RPMI7951 (cell line): ENCODE measurements at places on chromosomes 1 and 21.

DNA sequence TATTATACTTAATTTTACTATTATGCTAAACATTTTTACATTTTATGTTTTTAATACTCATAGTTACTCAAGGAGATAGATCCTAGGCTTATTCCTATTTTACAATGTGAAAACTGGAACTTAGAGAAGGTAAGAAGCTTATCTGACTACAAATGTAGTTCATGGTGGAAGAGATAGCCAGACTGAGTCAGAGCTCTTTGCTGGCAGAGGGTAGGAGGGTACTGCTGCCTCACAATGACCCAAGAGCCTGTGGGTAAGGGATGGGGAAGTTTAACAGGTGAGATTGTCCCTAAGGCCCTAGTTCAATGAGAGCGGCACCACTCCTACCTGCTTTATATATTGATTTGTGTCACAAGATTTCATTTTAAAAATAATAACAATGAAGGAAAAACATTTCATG, 34.1 kb upstream of the NEK7 start:
- no peak for DNase-seq

DNA sequence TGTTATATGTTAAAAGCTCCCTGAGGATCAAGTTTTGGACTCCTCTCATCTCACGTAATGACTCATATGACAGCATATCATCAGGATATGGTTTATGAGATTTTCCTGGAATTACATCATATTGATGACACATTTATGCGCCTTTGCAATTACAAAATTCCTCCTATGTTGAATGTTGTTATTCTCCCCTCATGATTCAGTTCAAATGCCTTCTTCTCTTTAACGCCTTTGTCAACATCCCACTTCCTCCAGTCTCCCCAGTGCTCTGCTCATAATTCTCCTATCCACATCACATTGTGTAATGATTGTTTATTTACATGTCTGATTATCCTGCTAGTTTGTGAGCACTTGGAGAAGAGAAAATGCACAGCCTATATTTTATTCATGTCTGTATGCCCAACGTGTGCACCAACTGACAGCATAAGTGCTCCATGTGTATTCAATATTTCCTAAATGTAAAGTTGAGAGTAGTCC, 80.9 kb upstream of the BACH1 start:
- DNase-seq = peak; percentile 74

DNA sequence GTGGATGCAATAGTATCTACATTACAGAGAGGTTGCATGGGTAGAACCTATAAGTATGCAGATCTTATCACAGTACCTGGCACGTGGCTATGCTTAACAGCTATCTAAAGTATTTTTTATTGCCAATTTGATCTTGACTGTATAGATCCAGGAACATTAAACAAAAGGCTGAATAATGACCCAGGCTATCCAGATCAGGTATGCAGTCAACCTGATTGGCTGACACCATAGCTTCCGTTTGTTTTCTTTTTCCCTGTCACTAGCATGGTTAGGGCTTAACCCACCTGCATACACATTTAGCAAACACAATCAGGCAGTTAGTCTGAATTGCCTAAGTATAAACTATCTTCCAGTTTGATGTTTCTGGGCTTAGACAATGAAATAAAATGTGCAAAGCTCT, 264.9 kb upstream of the PLXNA2 start:
- no peak for DNase-seq

DNA sequence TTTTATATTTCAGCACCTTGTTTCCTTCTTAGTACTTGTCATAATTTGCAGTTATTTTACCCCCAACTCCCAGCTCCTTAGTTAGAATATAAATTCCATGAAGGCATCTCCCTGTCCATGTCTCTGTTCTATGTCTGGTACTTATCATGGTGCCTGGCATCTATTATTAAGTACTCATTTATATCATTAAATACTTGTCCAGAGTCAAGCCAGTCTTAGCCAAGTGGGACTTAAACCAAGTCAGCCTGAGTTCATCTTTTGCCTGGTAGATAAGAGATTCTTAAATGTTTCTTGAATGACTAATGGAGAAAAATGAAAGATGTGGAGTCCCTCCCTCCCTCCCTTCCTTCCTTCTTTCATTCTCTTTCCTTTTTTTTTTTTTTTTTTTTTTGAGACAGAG, 9.4 kb downstream of the SLC25A44 start:
- no peak for DNase-seq

- DNase-seq = no peak
Observed at GRCh38 chr1:1306661-1307260, 969 bp downstream of the ACAP3 start.

DNA sequence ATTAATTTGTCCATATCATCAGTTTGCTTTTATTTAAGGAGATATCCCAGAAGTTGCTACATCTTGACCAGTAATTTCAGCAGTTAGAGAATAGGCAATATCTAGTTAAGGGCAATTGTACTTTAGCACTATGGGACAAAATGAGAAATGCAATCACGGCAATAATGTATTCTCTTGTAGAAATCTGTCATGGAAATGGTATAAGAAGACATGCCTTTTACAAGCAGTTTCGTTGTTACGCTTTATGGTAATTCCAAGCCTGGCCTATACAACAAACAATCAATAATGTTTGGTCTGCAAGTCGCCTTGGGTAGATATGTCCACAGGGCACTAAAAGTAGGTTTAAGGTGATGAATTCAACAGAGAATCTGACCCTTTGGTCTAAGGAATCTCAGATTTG, 1.2 kb upstream of the NOS1AP start:
- DNase-seq = no peak

- peak; percentile 27 for DNase-seq
Observed at GRCh38 chr1:95233319-95233736, 682 bp upstream of the RWDD3 start.

- no peak for DNase-seq
Observed at GRCh38 chr1:86832433-86832832, 81.5 kb downstream of the SELENOF start.

DNA sequence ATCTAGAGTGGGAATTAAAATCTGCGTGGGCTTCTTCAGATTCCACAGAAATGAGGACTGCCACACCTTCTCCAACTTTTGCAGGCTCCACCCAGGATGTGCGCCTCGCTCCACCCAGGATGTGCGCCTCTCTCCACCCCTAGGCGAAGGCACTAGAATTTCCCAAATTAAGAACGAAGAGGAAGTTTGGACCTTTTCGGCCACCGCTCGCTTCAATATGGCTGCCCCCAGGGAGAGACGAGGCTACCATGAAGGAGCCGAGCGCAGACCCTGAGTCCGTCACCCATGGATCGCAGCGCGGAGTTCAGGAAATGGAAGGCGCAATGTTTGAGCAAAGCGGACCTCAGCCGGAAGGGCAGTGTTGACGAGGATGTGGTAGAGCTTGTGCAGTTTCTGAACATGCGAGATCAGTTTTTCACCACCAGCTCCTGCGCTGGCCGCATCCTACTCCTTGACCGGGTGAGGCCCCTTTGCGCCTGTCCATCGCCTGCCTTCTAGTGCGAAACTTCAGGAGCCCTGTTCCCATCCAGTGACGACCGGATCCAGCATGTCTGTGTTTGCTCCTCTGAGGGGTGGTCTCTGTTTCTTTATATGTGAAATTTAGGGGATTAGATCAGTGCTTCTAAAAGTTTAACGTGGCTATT, at the start of the genes CRYZ and TYW3:
CRYZ (minus strand) TSS at position 91 of the 644 bp plus-strand sequence. CDS start 8,229 bp downstream, outside the sequence.
TYW3 (plus strand) TSS at position 193 of the 644 bp plus-strand sequence; CDS start at position 286, 93 bp downstream.
- DNase-seq = peak; percentile 95

GRCh38 chr1:204703826-204704612, 18.5 kb upstream of the LRRN2 start:
- DNase-seq = no peak

DNA sequence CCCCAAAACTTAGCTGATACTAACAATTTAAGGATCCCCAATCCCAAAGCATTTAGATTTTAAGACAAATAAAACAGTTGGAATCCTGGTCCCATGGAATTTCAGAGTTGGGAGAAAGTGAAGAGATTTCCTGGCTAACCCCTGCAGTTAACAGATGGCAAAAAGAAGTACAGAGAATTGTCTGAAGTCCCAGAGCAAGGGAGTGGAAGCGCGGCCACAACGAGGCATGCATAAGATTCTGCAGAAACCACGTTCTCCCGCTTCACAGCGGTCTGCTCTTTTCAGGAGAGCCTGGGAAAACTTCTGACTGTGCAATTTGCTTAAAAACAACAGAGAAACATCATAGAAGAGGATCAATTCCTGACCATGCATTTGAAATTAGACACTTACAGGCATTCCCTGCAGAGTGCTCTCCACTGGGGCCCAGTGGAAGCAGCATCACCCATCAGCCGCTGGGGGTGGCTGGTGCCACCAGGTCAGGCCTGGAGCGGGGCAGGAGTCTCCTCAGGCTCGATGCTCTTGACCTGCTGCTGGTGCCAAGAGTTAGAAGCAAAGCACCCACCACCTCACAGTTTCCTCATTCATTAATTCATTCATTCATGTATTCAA, 226.7 kb upstream of the POU3F1 start:
- no peak for DNase-seq

- peak; percentile 69 for DNase-seq
Observed at GRCh38 chr1:247367786-247368422, 36.2 kb upstream of the ZNF496 start.

DNA sequence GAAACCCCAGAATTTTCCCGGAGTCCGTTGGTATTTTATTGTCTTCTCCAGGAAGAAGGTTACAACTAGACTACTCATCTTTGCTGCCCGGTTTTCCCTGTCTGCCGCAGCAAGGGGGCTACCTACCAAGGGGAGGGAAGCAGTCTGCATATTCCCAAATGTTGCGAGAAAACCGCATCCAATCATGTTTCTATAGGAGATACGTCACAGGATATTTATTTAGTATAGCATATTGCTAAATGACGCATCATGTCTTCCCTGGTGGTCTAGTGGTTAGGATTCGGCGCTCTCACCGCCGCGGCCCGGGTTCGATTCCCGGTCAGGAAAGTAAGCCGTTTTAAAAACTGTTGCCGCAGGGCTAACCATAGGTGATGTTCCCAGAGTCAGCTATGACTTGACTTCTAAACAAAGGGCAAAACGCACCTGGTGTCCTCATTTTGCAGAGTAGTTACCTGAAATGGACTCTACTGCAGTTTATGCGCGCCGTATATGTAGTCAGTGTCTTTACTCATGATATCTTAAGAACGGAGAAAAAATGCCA, 15.2 kb upstream of the ZNF692 start:
- DNase-seq = no peak

- DNase-seq = no peak
Observed at GRCh38 chr1:102032534-102032933, 35.8 kb upstream of the OLFM3 start.

GRCh38 chr1:155106862-155107261, 20.8 kb upstream of the EFNA1 start:
- DNase-seq = no peak

DNA sequence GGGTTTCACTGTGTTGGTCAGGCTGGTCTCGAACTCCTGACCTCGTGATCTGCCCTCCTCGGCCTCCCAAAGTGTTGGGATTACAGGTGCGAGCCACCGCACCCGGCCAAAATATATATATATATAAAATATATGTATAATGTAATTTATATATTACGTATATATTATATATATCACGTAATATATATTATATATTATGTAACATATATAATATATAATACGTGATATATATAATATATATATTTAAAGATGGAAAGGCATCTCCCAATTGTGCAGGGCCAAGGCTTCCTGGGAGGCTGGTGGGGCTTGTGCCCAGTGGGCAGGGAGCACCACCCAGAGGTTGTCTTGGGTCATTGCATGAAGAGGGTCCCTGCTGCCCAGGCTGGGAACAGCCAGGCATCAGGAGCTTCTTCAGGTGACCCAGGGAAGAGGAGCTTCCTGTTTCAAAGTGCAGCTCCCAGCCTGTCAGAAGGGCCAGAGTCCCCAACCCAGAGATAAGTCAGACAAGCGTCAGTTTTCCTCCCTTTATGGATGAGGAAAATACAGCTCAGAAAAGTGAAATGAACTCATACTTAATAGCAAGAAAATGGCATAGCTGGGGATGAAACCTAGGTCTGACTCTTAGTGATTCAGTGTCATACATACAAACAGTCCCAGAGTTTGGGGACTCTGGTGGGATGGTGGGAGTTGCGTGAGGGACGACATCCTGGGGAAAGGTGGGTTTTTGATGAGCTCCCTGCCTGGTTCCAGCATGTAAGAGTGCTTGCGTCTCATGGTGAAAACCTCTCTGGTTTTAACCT, 12.0 kb downstream of the UBE2Q1 start:
- DNase-seq = peak; percentile 40

- DNase-seq = peak; percentile 23
Observed at GRCh38 chr1:40438391-40439015, 11.8 kb upstream of the ZFP69B start.

DNA sequence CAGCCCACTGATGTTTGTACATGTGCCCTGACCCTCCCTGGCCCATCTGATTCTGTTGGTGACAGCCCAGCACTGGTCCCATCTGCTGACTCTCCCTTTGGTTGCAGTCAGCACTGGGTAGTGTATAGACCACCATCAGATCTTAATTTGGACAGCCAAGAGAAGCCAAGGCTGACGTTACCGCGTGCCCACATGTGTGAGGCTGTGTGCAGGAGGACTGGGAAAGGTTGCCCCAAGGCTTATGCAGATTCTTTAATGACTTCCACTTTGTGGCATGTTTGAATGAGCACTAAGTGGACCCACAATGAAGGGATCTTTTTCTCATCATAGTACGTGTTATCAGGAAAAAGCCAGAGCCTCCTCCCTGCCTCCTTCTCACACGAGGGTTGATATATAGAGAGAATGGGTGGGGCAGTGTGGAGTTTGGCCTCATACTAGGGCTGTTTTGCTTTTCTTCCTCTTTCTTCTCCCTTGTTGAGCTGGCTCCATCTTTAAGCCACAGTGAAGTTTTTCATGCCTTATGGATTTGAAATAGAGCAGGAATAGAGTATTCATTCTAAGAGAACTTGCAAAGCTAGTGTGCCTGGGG, 93.5 kb downstream of the NAV1 start:
- DNase-seq = peak; percentile 61

GRCh38 chr1:63777286-63777685, 3.5 kb downstream of the ROR1 start:
- no peak for DNase-seq

DNA sequence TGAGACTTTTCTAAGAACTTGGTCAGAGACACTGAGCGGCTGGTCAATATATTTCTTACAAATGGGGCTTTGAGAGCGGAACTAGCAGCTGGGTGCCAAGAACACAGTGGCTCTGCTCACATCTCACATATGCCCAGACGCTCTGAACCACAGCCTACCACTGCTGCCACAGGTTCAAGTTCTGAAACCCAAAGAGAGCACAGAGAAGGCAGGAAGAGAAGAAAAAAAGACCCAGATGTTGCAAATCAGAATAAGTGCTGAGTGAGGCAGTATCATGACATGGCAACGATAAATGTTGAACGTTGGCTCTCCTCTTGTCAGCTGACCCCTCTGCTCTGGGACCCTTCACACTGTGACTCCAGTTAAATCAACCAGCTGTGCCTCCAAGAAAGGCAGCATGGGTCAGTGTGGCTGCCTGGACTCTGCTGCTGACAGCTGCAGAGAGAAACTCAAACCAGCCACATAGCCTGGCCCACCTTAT, 26.4 kb downstream of the HIVEP3 start:
- DNase-seq = no peak
